ENCODE measurements at places on chromosomes 6 and 20. TPM values are rescaled to one million over a fixed set of nuclear protein-coding genes. Genes with fewer than 3 reads are reported as not detected.

- H3K4me1 ChIP-seq, result peaks cover 12% of the 10 kb centered on the region
- no peak overlapping the region for H3K4me3 ChIP-seq
- no peak for DNase-seq
- no peak overlapping the region for H3K27ac ChIP-seq
Measured at GRCh38 chr20:63315731-63316491, 22.9 kb downstream of the COL20A1 start.

DNA sequence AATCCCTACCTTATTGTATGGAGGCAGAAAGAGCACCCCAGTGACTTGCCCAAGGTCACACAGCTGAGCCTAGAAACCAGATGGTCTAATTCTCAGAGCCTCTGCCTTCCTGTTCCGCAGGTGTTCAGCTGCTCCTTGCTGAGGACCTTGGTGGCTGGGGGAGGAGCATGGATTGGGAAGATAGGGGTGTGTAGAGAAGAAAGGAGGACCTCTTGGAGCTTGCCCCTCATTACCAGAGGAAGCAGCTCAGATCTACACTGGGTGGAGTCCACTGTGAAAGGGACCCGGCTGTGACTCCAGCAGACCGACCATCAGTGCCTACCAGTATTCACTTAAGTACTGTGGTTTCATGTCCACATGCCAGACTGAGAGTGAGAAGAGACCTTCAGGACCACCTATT lies 15.2 kb downstream of the FOXP4 start:
- no peaks in the 10 kb centered on the region for H3K4me1 ChIP-seq
- no peaks in the 10 kb centered on the region for H3K27me3 ChIP-seq
- no peak overlapping the region for H3K4me3 ChIP-seq
- peaks cover 10% of the 10 kb centered on the region for H3K36me3 ChIP-seq

DNA sequence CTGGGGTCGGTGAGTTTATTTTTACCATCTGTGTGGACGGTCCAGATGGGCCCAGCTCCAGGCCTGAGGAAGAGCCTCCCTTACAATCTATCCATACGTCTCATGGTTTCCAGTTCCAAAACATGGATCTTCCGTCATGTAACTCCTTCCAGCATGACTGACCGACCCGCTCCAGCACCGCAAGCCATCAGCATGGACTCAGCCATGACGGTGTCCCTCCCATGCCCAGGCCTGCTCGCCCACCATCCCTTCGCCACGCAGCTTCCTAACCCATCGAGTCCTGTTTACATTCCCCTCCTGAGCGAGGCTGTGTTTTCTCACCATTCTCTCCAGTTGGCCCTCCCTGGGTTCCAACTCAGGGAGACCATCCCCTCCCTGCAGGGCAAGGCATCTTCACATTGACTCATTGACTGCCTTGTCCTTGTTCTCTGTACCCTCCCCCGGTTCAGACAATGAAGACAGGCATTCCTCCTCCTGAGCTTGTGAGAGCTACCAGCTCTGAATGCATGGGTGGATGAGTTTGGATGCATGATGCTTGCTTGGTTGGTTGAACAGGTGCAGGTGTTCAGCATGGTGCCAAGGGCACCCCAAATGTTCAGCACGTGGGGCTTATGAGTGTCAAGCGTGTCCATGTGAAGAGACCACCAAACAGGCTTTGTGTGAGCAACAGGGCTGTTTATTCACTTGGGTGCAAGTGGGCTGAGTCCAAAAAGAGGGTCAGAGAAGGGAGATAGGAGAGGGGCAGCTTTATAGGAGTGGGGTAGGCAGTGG lies 235.8 kb downstream of the SMOC2 start:
- H3K27me3 ChIP-seq, result no peaks in the 10 kb centered on the region
- H3K36me3 ChIP-seq, result no peaks in the 10 kb centered on the region
- H3K4me1 ChIP-seq, result no peaks in the 10 kb centered on the region
- DNase-seq, result no peak
- no peak overlapping the region for H3K4me3 ChIP-seq

GRCh38 chr6:139710556-139710955 lies 336.1 kb upstream of the CITED2 start:
- DNase-seq, result no peak
- H3K27me3 ChIP-seq, result no peaks in the 10 kb centered on the region
- peaks cover 8% of the 10 kb centered on the region for H3K4me1 ChIP-seq
- H3K4me3 ChIP-seq, result no peak overlapping the region
- no peaks in the 10 kb centered on the region for H3K36me3 ChIP-seq

The CGA gene
- total RNA-seq, result not detected

GRCh38 chr6:12875051-12875450 lies 158.5 kb downstream of the PHACTR1 start:
- no peaks in the 10 kb centered on the region for H3K36me3 ChIP-seq
- DNase-seq, result no peak
- no peaks in the 10 kb centered on the region for H3K4me1 ChIP-seq
- H3K27ac ChIP-seq, result no peak overlapping the region
- H3K27me3 ChIP-seq, result no peaks in the 10 kb centered on the region

The GZF1 gene
- total RNA-seq, result 30.3 TPM

DNA sequence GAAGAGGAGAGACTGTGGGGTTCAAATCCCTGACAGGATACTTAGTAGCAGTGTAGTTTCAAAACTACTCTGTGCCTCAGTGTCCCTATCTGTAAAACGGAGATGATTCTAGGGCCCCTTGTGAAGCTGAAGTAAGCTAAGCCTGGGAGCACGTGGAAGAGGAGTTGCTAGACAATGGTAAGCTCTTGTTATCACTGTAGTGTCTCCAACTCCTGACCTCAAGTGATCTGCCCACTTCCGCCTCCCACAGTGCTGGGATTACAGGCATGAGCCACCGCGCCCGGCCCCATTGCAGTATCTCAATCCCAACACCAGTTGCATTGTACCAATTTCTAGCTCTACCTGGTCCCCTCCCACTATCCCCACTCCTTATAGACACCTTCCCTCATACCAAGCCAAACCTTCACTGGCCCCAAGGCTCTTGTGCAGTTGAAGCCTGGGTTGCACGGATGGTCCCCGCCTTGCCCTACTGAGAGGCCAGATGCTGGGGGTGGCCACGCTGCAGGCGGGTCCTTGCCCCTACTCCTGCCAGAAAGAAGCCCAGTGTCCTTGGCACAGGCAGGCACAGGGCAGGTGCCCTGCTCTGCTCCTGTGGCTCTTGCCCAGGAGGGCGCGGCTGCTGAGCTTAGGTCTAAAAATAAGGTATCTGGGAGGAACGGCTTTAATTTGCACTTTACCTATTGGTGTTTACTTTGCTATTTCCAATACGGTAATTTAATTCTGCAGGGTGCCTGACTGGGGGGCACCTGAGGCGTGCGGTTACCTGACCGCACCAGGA lies 118.1 kb downstream of the VEGFA start:
- H3K36me3 ChIP-seq, result no peaks in the 10 kb centered on the region
- no peak overlapping the region for H3K4me3 ChIP-seq
- H3K4me1 ChIP-seq, result peaks cover 3% of the 10 kb centered on the region

- no peak for DNase-seq
- H3K4me3 ChIP-seq, result no peak overlapping the region
- H3K4me1 ChIP-seq, result no peaks in the 10 kb centered on the region
Measured at GRCh38 chr20:60102665-60103210, 144.5 kb downstream of the CDH26 start.

The HLA-DRA gene
- not detected for total RNA-seq

DNA sequence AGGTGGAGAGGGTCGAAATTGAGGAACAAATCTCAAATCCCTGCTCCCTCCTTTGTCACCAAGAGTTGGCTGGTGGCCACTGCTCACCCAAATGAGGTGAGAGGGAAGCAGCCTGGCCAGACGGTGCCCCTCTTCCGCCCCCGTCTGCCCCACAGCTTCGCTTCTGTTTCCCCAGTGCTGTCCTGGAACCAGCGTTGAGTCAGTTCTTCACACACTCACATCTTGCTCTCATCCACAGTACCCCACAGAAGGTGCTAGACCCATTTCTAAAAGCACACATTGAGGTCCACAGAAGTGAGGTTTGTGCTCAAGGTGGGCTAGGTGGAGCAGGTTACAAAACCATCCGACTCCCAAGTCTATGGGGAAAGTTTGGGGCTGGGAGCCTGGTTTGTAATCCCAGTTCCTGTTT lies 3.8 kb downstream of the CEBPB start:
- peaks cover 30% of the 10 kb centered on the region for H3K36me3 ChIP-seq
- peak overlapping the region; percentile 95 for H3K4me3 ChIP-seq
- peak; percentile 57 for DNase-seq
- H3K27me3 ChIP-seq, result no peaks in the 10 kb centered on the region
- H3K27ac ChIP-seq, result peak overlapping the region; percentile 98

DNA sequence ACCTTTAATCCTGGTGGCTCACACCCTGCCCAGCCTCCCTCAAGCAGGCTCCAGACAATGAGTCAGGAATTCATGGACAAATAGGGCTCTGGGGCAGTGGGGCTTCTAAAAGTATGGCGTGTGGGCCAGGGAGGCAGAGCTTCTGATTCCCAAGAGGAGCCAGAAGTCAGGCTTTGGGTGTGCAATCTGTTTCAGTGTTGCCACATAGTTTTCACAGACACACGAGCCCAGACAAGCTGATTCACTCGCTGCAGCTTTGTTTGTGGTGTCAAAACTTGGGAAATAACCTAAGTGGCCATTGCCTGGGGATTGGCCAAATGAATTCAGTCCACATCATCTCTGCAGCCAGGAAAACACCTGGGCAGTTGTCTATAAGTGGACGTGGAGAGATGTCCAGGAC lies 9.2 kb downstream of the PEDS1 start:
- H3K27ac ChIP-seq, result peak overlapping the region; percentile 50
- no peaks in the 10 kb centered on the region for H3K27me3 ChIP-seq
- peak; percentile 99 for DNase-seq
- peaks cover 30% of the 10 kb centered on the region for H3K4me1 ChIP-seq
- peaks cover 59% of the 10 kb centered on the region for H3K36me3 ChIP-seq
- H3K4me3 ChIP-seq, result no peak overlapping the region

GRCh38 chr6:39853604-39854003 lies 61.4 kb downstream of the DAAM2 start:
- no peak overlapping the region for H3K4me3 ChIP-seq
- DNase-seq, result no peak
- H3K27ac ChIP-seq, result no peak overlapping the region
- H3K4me1 ChIP-seq, result peaks cover 23% of the 10 kb centered on the region
- H3K27me3 ChIP-seq, result no peaks in the 10 kb centered on the region
- peaks cover 6% of the 10 kb centered on the region for H3K36me3 ChIP-seq

DNA sequence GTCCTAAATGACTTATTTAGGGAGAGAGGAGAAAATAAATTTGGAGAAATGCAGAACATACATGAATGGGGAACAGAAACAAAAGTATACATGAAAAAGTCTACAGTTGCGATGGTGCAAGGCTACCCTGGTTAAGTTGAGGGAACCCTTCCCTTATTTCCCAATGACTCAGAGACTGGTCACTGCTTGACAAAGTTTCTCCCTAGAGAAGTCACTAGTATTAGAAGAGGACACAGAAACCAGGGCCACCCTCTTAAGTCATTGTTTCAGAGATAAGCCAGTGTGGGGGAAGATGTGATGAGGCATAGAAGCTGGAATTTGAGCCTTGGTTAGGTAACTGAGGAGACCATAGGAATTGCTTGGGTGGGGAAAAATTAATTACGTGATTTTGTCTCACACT lies 24.4 kb upstream of the EDN1 start:
- no peak overlapping the region for H3K4me3 ChIP-seq
- H3K27me3 ChIP-seq, result no peaks in the 10 kb centered on the region
- no peaks in the 10 kb centered on the region for H3K36me3 ChIP-seq
- H3K4me1 ChIP-seq, result peaks cover 1% of the 10 kb centered on the region
- no peak overlapping the region for H3K27ac ChIP-seq
- DNase-seq, result peak; percentile 71

- no peaks in the 10 kb centered on the region for H3K4me1 ChIP-seq
- H3K4me3 ChIP-seq, result no peak overlapping the region
- no peaks in the 10 kb centered on the region for H3K27me3 ChIP-seq
- H3K36me3 ChIP-seq, result no peaks in the 10 kb centered on the region
- DNase-seq, result no peak
Measured at GRCh38 chr6:169839029-169839481, 87.6 kb downstream of the ERMARD start.

The SLC32A1 gene
- total RNA-seq, result not detected
